ENCODE measurements at places on chromosomes 7 and 10. TPM values are rescaled to one million over a fixed set of nuclear protein-coding genes. Genes with fewer than 3 reads are reported as not detected.

LRIT1 gene
- not detected for total RNA-seq

EMX2 gene
- total RNA-seq = 0.95 TPM

DGKI gene
- total RNA-seq = 13.3 TPM

CLDN4 gene
- 51.4 TPM for total RNA-seq

RADIL gene
- 4.9 TPM for total RNA-seq

BCL7B gene
- total RNA-seq = 6.9 TPM

CPSF4 gene
- total RNA-seq = 15.6 TPM

NXPH1 gene
- 2.0 TPM for total RNA-seq

FZD8 gene
- total RNA-seq = 8.2 TPM

TMEM26 gene
- total RNA-seq = 11.7 TPM

GHRHR gene
- total RNA-seq = not detected

EXOSC1 gene
- total RNA-seq = 25.4 TPM

LRMDA gene
- total RNA-seq = 17.7 TPM

Data from urinary bladder (tissue), 4 donors.